Endothelial cell of umbilical vein (primary cell): ENCODE measurements at places on chromosomes 11 and 22. TPM values are rescaled to one million over a fixed set of nuclear protein-coding genes. Genes with fewer than 3 reads are reported as not detected.

GRCh38 chr11:9535189-9535781 is 38.2 kb upstream of the WEE1 start:
- DNase-seq, result peak; percentile 66
- no peaks in the 10 kb centered on the region for H3K4me1 ChIP-seq
- H3K27ac ChIP-seq, result no peak overlapping the region
- no peaks in the 10 kb centered on the region for H3K27me3 ChIP-seq
- no peaks in the 10 kb centered on the region for H3K36me3 ChIP-seq

DNA sequence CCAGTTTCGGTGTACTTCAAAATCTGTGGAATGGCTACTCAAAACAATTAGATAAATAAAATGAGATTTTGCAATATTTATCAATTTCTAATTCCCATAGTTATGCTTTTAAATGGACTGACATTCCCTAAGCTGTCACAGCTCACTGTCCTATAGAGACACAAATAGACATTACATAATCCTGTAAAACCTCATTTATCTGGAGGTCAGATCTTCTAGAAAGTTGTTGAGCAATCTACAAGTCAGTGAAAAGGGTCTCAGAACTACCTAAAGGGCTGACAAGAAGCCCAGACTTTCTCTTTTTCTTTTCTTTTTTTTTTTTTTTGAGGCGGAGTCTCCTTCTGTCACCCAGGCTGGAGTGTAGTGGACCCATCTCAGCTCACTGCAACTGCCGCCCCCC is 12.0 kb downstream of the ALG8 start:
- H3K4me1 ChIP-seq, result no peaks in the 10 kb centered on the region
- DNase-seq, result no peak
- no peaks in the 10 kb centered on the region for H3K27me3 ChIP-seq
- no peaks in the 10 kb centered on the region for H3K36me3 ChIP-seq

DNA sequence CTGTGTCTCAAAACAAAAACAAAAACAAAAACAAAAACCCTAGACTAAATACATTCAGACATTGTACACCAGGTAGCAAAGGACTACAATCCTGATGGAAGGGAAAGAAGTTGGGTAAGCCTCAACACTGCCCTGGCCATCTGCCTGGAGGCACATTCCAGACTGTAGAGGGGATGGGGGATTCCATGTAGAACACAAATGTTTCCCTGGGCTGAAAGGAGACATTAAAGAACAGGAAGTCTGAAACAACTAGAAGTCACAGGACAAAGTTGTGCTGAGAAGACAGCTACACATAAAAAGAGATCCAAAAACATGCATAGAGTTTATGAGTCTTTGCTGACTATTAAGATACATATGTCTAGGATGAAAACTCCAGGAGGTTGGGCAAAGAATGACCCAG is 83.9 kb downstream of the RRAS2 start:
- H3K4me1 ChIP-seq, result no peaks in the 10 kb centered on the region
- DNase-seq, result no peak
- no peak overlapping the region for H3K27ac ChIP-seq
- H3K4me3 ChIP-seq, result no peak overlapping the region
- no peaks in the 10 kb centered on the region for H3K36me3 ChIP-seq
- H3K27me3 ChIP-seq, result no peaks in the 10 kb centered on the region

DNA sequence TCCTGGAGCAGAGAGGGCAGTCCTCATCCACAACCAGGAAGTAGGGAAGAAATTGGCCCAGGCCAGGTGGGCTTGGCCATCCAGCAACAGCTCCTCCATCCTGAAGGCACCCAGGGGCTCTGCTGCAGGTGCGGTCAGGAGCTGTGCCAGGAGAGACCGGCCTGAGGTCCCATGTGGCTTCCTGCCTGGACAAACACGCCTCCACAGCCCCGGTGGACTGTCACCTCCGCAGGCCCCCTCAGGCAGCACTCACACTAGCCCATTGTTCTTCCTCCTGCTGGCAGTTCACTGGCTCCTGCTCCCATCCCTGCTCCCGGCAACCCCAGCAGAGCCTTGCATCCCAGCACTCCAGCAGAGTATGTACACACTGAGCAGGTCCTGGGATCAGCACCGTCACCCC is 16.0 kb upstream of the POU2AF1 start:
- H3K27me3 ChIP-seq, result no peaks in the 10 kb centered on the region
- DNase-seq, result no peak
- H3K4me3 ChIP-seq, result no peak overlapping the region
- no peaks in the 10 kb centered on the region for H3K36me3 ChIP-seq
- no peak overlapping the region for H3K27ac ChIP-seq

DNA sequence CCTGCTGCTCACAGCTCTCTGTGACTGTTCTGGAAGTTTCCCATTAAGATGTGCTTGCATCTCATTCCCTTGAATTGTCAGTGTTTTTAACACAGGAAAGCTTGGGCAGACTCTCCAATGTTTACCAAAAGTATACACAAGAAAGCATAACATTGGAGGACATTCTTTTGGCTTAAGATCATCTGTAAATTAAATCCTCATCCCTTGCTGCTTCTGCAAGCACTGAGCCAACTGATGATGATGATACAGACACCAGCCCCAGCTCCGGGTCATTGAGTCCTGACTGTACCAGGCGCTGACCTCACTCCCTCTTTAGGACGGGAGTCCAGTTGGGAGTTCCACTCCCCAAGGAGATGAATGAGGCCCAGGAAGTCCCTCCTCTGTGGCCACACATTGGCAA is 23.8 kb downstream of the CD82 start:
- no peak overlapping the region for H3K27ac ChIP-seq
- no peaks in the 10 kb centered on the region for H3K4me1 ChIP-seq

DNA sequence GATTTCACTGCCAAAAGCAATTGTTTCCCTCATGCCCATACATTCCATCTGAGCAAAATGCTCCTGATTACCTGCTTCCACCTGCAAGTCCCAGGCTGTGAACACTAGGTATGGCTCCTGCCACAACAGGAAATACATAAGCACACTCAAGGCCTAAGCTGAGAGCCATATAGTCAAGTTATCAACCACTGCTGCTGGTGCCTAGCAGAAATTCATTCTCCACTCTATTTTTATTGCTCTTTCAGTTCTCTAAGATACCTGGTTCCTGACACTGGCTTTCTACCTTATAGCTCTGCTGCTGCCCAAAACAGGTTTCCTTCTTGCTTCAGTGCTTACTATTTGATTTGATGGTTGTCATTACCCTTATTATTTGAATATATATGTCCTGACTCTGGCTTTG is 31.6 kb downstream of the SLC36A4 start:
- H3K27me3 ChIP-seq, result no peaks in the 10 kb centered on the region
- H3K36me3 ChIP-seq, result peaks cover 2% of the 10 kb centered on the region
- no peak overlapping the region for H3K27ac ChIP-seq
- H3K4me3 ChIP-seq, result no peak overlapping the region
- no peak for DNase-seq

DNA sequence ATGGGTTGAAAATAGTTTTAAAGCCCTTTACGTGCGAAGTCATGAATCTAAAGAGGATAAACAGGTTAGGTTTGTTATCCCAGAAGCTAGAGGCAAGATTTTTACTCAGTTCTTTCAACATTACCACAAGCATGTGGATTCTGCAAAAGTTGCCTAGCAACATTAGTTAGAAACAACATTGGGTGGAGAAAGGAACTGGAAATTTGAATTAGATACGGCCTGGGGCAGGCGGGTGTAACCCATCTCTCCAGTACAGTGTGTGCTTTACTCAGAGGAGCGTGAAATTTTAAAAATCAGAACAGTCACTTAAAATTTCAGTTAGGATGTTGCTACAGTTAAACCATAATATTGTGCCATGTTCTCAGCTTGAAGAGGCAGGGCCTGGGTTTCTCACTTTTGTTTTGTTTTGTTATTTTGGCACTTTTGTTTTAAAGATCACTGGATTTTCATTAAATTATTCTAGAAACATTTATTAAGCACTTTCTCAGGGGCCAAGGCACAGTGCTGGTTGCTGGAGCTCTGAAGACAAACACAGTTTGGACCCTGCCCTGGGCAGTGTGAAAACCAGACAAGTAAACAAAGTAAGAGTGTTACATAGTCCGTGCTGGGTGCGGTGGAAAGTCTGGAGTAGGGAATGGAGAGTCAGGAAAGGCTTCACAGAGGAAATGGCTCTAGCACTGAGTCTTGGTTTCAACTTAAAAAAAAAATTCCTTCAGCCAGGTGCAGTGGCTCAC is 4.4 kb upstream of the WEE1 start:
- H3K4me1 ChIP-seq, result peaks cover 31% of the 10 kb centered on the region
- H3K4me3 ChIP-seq, result no peak overlapping the region
- no peaks in the 10 kb centered on the region for H3K36me3 ChIP-seq
- peak overlapping the region; percentile 77 for H3K27ac ChIP-seq
- H3K27me3 ChIP-seq, result no peaks in the 10 kb centered on the region

DNA sequence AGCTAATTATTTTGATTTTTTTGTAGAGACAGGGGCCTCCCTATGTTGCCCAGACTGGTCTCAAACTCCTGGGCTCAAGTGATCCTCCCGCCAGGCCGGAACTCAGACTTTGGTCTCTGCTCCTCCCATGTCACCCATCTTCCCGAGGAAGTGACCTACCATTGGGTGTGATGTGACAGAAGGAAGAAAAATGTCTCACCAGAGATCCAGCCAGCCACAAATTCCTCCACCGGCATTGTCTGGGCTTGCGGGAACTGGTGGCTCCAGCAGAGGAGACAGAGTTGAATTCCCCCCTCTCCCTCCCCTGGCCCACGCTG is 772 bp downstream of the SLC25A45 start:
- no peaks in the 10 kb centered on the region for H3K27me3 ChIP-seq
- peak overlapping the region; percentile 95 for H3K27ac ChIP-seq
- DNase-seq, result no peak
- peaks cover 38% of the 10 kb centered on the region for H3K4me1 ChIP-seq
- H3K36me3 ChIP-seq, result no peaks in the 10 kb centered on the region

- DNase-seq, result no peak
- H3K36me3 ChIP-seq, result no peaks in the 10 kb centered on the region
- H3K27me3 ChIP-seq, result no peaks in the 10 kb centered on the region
Measured at GRCh38 chr11:127049486-127049885, 48.9 kb upstream of the KIRREL3 start.

- no peak overlapping the region for H3K27ac ChIP-seq
- DNase-seq, result no peak
- H3K27me3 ChIP-seq, result peaks cover 4% of the 10 kb centered on the region
Measured at GRCh38 chr11:47603295-47603694, 9.1 kb upstream of the C1QTNF4 start.

DNA sequence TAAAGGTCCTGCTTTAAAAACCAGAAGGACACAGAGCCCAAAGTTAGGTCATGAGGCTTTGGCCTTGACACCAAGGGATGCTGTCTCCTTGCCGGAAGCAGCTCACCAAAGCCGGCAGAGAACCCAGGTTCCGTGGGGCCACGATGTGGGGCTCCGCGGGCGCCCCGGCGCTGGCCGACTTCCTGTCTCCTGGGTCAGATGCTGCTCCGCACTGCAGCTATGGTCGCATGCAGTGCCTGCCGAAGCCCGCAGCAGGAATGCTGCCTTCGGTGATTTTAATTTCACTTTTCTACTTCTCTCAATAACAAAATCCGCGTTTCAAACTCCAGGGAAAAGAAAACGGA is 454 bp upstream of the OTUB1 start:
- H3K4me1 ChIP-seq, result peaks cover 7% of the 10 kb centered on the region
- H3K27ac ChIP-seq, result peak overlapping the region; percentile 48
- peak overlapping the region; percentile 99 for H3K4me3 ChIP-seq
- H3K27me3 ChIP-seq, result no peaks in the 10 kb centered on the region
- DNase-seq, result no peak

DNA sequence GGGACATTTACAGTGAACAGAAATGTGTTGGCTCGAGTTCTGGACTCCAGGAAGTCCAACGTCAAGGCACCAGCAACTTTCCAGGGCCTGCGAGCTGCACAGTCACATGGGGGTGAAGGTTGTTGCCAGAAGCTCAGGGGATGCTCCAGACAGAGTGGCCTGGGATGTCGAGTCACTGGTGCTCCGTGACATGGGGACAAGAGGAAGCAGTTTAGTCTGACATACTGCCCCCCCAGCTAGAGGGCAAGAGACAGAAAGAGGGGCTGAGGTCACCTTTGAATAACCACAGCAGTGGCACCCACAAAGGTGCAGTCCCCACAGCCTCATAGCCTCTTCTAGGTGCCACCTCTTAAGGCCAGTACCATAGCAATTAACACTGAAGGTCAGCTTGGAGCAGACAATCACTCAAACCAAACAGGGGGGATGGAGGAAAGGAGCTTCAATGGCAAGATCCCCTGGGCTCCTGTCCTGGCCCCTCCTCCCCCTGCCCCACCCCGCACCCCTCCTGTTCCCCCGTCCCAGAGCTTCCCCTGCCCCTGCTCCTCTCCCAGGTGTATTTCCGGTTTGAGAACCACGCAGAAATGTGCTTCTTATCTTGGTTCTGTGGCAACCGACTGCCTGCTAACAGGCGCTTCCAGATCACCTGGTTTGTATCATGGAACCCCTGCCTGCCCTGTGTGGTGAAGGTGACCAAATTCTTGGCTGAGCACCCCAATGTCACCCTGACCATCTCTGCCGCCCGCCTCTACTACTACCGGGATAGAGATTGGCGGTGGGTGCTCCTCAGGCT is 3.8 kb downstream of the APOBEC3D start:
- H3K4me1 ChIP-seq, result no peaks in the 10 kb centered on the region
- no peak for DNase-seq
- H3K4me3 ChIP-seq, result no peak overlapping the region

GRCh38 chr22:37166675-37167066 is 17.0 kb upstream of the IL2RB start:
- no peaks in the 10 kb centered on the region for H3K36me3 ChIP-seq
- no peak overlapping the region for H3K27ac ChIP-seq
- H3K4me1 ChIP-seq, result no peaks in the 10 kb centered on the region
- no peaks in the 10 kb centered on the region for H3K27me3 ChIP-seq
- H3K4me3 ChIP-seq, result no peak overlapping the region
- DNase-seq, result peak; percentile 82

DNA sequence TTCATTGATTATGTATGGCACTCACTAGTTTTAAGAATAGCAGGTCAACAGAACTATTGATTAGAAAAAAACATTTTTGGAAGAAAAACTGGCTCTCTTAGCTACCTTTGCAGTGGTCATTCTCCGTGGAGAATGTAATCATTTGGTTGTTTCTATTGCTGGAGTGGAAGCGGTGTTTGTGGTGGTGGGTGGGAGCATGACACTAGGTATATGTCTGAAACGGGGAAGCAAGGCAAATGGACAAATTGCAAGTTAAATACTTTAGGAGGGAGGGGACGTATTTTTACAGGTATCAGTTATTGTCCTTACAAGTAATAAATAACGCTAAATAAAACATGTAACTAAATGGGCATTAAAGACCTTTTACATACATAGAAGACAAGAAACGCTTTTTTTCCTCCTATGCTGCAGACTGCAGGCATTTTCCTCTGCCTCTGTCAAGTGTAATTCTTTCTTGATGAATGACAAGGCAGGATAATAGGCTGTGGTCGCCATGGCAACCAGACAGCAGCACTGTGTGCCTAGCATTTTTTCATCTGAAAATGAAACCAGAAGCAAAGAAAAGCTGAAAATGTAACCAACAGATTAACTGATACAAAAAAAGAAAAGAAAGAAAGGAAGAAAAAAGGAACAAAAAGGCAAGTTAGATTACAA is 46.2 kb downstream of the BLID start:
- DNase-seq, result peak; percentile 93
- H3K27me3 ChIP-seq, result no peaks in the 10 kb centered on the region
- no peak overlapping the region for H3K27ac ChIP-seq
- H3K4me3 ChIP-seq, result no peak overlapping the region
- H3K36me3 ChIP-seq, result no peaks in the 10 kb centered on the region
- peaks cover 11% of the 10 kb centered on the region for H3K4me1 ChIP-seq

- H3K36me3 ChIP-seq, result no peaks in the 10 kb centered on the region
- no peak overlapping the region for H3K27ac ChIP-seq
- no peak overlapping the region for H3K4me3 ChIP-seq
- DNase-seq, result no peak
- H3K4me1 ChIP-seq, result peaks cover 9% of the 10 kb centered on the region
- H3K27me3 ChIP-seq, result no peaks in the 10 kb centered on the region
Measured at GRCh38 chr11:64178203-64178602, 7.8 kb upstream of the STIP1 start.

The STK33 gene
- 1.6 and 3.4 TPM in 2 replicates for total RNA-seq

The C11orf91 gene
- 1.4 and 2.1 TPM in 2 replicates for total RNA-seq

The OR6A2 gene
- total RNA-seq, result 0.27 and 0.46 TPM in 2 replicates

The CNIH2 gene
- 0.78 and 1.2 TPM in 2 replicates for total RNA-seq

The MMP3 gene
- not detected in 2 replicates for total RNA-seq

The ASRGL1 gene
- total RNA-seq, result 30.5 and 33.1 TPM in 2 replicates

The PACSIN2 gene
- total RNA-seq, result 63.9 and 64.5 TPM in 2 replicates
